ENCODE measurements at places on chromosomes 1 and 21.

- no peak for DNase-seq
Measured at GRCh38 chr1:164638492-164639202, 79.7 kb downstream of the PBX1 start.

DNA sequence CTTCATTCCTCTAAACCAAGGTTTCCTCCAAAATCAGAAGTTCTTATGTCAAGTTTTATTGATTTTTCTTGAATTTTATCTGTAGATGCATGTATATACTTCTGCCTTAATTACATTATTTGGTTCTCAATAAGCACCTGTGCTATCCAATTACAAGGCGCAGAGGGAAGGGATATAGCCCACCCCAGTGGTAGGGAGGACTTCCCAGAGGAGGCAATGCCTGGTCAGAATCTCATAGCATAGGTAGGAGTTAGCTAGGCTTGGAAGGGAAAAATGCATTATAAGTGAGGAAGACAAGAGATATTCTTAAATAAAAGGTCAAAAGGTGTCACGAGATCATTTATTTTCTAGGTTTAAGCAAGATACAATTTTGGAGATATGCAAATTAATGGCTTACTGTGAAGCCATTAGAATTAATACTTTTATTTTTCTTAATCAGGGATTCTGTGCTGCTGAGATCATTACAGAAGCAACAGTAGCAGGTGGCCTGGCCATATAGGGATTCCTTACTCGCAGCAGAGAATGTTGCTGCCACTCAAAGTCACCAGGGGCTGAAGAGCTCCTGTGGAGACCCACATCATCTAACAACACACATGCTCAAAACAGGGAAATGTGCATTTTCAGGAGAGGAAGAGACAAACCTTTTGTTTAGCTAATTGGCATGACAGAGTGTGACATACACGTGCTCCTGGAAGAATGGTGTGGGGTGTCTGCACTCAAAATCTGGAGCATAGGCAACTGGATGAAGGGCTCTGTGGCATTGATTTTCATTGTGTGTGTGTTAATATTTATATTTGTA lies 178.3 kb downstream of the ATG4C start:
- DNase-seq, result no peak

DNA sequence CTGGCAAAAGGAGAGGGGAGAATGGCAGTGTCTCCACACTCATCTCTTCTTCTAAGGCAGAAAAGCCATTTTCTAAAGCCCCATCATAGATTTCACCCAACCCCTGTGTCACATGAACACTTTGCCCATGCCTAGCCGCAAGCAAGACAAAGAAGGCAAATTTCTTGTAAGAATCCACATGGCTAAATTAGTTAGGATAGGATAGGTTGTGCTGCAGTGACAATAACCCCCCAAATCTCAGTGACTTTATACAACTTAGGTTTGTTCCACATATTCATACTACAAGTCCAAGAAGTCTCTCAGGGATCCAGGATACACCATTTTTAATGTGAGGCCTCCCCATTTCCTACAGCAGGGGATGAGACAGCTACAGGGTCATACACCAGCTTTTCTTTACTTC lies 40.8 kb downstream of the MIS18A start:
- DNase-seq, result no peak

DNA sequence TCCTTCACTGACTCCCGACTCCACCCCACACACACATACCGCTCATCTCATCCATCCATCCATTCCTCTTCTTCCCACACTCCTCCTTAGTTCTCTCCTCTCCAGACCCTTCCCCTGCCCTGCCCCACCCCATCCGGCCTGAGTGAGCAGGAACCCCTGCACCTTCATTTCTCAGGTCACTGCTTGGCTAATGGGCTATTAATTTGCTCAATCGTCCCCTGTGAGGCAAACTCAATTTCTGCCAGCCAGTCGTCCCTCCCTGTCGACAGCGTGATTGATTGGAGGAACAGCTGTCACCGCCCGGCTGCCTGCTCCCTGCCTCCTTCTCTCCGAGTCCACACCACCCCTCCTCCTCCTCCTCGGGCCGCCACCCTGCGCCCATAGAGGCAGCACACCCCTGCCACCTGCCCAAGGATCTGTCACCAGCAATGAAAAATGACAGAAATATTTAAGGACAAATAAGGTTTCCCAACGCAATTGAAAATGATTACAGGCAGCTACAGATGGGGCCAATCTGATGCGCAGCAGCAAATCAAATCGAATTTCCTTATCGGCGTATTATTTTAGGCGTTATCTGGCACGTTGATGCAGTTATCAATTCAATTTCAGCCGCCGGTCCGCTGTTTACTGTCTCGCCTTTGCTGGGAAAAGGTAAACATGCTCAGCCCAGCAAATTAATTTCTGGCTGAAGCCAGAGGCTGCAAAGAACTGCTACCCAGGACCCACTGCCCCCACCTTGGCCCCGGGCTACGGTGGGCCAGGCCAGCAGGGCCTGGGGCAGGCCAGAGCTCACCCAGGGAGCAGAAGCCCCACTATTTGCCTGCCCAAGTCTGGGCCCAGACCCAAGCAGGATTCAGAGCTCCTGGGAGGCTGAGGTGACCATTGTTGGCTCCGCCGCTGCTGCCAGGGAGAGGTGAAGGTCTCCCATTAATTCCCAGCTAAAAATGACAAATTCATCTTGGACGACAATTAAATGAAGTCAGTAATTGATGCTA lies 71.3 kb downstream of the TMEM53 start:
- no peak for DNase-seq

DNA sequence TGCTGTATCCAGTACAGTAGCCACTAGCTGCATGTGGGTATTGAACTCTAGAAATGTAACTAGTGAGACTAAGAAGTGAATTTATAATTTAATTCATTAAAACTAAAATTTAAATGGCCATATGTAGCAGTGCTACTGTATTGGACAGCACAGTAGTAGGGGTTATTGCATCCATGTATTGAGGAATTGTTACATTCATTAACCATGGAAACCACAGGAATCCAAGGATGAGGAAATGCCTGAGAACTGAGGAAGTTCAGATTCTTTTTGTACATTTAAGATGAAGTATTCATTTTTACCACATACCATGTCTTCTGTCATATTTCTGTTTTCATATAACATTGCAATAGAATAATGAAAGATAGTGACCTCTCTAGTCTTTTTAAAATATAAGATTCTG lies 2.6 kb downstream of the MTF2 start:
- peak; percentile 82 for DNase-seq

- peak; percentile 18 for DNase-seq
Measured at GRCh38 chr1:21539933-21540332, 30.7 kb downstream of the ALPL start.

- no peak for DNase-seq
Measured at GRCh38 chr1:81654147-81654546, 146.6 kb upstream of the ADGRL2 start.

GRCh38 chr21:15183813-15184257 lies 119.0 kb upstream of the NRIP1 start:
- no peak for DNase-seq

- no peak for DNase-seq
Measured at GRCh38 chr1:160866001-160866694, 3.5 kb upstream of the CD244 start.

DNA sequence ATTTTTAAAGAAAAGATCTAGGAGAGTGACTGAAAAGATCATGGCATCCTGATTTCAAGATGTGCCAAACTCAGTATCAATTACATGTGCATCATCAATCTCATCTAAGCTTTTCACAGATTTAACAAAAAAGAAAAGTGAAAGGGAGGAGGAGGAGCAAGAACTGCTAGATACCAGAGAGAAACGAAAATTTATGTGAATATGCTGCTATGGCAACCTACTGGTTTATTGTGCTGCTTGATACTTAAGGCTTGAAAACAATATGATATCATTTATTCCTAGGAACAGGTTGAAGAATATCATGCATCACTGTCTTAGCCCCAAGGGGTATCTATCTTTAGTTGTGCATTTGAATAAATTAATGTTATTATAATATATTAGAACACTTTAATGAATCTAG lies 518.5 kb upstream of the ZRANB2 start:
- no peak for DNase-seq

GRCh38 chr1:108881369-108881768 lies 4.6 kb downstream of the GPSM2 start:
- no peak for DNase-seq

- peak; percentile 9 for DNase-seq
Measured at GRCh38 chr1:19844731-19845495, 29.8 kb upstream of the RNF186 start.

GRCh38 chr1:68221980-68222373 lies 10.3 kb downstream of the WLS start:
- DNase-seq, result peak; percentile 26

DNA sequence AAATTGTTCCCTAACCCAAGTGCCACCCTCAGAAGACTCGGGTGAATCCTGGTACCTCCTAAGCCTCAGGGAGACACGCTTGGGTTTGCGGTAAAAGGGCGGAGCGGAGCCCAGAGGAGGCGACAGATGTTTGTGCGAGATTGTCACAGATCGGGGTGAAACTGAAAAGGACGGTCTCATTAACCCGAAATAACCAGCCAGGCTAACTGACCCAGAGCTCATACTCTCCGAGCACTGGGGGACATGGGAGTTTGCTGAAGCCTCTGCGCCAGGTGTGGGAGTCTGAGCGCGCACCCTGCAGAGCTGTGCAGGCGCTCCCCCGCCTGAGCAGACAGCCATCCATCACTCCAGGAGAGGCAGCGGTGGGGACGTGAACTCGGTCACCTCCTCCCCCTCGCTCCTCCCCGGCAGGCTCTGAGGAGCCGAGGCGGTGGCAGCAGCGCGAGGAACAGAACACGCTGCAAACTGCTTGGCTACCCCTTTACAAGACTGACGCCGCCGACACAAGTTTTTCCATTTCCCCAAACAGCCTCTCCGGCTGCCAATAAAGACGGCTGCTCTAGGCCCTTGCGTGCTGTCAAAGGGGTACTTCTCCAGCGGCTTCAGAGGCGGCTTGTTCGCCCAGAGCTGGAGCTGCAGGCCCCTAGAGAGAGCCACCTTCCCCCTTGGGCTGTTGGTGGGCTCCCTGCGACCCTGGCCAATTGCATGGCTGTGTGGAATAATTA lies 43.5 kb downstream of the RRAGC start:
- DNase-seq, result no peak

DNA sequence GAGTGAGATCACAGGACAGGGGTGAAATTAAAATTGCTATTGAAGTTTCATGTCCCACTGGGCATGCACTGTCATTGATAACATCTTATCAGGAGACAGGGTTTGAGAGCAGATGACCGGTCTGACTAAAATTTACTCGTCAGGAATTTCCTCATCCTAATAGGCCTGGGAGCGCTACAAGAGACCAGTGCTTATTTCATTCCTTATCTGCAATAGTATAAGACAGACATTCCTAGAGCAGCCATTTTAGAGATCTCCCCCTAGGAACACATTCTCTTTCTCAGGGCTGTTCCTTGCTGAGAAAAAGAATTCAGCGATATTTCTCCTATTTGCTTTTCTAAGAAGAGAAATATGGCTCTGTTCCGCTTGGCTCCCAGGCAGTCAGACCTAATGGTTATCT lies 181.4 kb upstream of the ETV3 start:
- DNase-seq, result no peak

GRCh38 chr1:47767741-47768100 lies 229.5 kb downstream of the TRABD2B start:
- no peak for DNase-seq

DNA sequence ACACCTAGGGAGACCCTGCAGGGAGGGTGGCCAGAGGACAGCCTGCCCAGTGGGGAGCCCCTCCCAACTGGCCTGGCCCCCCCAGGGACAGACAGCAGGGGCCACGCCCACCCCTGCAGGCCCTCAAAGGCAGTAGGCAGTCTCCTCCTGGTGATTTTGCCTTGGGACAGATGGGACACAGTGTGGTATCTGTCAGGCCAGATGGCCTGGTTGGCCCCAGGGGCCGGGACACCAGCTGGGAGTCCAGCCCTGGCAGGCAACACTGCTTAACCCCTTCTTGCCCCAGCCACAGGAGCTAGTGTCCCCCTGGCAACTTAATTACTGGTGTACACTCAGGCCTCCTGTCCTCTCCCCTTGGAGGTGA lies 17.8 kb downstream of the IFFO2 start:
- no peak for DNase-seq

DNA sequence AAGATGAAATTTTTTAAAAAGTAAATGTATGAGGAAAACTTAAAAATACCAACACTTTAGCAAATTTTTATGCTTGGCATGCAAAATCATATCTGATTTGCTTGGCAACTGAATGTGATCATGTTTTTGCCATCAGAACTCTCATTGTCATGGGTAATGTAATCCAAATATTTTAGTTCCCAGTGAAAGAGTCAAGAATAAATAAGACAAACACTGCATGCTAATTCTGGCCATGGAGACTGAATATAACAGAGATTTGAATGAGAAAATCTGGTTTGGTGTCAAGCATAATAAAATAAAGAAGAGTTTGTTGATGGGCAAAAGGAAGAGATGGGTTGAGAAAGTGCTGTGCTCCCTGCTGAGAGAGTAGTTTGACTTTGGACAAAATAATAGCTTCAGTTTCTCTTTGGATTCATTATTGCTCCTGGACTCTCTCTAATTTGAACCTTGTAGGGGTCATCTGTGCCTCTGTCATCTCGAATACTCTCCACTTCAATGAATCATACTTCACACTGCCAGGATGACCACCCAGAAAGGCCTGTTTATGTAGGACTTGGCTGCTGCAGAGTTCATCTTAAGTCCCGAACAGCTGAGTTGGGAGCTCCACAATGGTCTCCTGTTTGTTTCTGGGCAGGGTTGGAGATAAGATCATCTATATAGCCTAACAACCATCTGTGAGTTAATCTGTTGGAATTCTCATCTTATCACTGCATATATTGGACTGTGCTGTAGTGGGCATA lies 34.4 kb downstream of the ADAMTS1 start:
- no peak for DNase-seq

DNA sequence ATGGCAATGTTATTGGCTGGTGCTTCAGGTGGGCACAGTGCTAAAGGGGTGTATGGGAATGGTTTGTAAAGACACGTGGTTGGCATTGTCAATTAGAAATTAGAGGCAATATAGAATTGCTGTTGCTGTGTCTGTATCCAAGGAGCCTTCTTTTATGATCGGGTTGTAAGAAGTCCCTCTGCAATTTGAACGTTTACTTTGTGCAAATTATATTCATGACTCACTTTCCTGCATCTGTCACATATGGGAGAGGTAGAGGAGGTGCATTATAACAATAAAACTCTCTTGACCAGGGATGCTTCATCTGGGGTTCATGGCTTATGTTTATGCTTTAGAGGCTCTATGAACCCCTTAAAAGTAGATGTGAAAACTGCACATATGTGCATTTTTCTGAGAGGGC lies 130.4 kb upstream of the DNAH14 start:
- no peak for DNase-seq

DNA sequence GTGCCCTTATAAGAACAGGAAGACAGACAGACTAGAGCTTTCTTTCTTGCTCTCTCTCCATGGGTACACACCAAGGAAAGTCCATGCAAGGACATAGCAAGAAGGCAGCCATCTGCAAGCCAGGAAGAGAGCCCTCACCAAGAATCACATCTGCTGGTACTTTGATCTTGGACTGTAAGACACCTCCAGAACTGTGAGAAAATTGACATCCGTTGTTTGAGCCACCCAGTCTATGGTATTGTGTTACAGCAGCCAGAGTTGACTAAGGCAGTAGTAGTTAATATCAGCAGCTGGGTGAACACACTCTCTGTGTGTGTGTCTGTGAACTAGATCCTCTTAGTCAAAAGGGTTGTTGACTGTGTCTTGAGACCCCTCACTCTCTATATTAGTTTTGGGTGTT lies 53.8 kb upstream of the PPP2R5A start:
- DNase-seq, result no peak

- no peak for DNase-seq
Measured at GRCh38 chr21:36883532-36884486, 82.7 kb downstream of the HLCS start.

GRCh38 chr1:47672622-47673021 lies 234.8 kb downstream of the FOXD2 start:
- no peak for DNase-seq

- peak; percentile 52 for DNase-seq
Measured at GRCh38 chr1:244325056-244325758, 126.5 kb downstream of the ADSS2 start.
